ENCODE measurements at places on chromosomes 5 and 9.

DNA sequence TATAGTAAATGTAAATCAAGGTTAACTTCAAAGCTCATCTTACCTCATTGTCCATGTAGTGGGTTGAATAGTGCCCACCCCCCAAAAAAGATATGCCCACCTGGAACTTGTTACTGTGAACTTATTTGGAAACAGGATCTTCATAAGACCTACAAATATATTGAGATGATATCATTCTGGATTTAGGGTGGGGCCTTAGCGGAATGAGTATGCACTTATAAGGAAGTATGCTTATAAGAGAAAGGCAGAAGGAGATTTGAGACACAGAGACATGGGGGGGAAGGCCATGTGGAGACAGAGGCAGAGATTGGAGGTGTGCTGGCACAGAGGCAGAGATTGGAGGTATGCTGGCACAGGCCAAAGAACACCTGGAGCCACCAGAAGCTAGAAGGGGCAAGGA lies 2.6 kb upstream of the PRRC1 start:
- no peak for DNase-seq

- no peak for DNase-seq
Observed at GRCh38 chr9:111068383-111068730, 30.1 kb upstream of the LPAR1 start.

DNA sequence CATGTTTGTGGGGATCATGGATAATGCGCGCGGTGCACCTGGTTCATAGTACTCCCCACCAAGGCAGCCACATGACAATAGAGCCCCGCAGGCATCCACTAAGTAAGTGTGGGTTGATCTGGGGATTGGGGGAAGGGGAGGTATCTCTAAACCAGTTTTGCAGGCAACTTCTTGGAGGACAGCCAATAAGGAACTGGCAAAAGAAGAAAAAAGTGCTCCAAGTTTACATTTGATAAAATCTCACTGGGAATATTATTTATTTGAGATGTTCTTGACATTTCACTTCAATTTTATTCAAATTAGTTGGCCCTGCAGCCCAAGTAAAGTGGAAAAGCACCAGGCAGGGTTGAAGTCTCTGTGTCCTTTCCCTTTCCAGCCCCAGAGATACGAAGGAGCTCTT lies 8.5 kb downstream of the FBP1 start:
- no peak for DNase-seq

DNA sequence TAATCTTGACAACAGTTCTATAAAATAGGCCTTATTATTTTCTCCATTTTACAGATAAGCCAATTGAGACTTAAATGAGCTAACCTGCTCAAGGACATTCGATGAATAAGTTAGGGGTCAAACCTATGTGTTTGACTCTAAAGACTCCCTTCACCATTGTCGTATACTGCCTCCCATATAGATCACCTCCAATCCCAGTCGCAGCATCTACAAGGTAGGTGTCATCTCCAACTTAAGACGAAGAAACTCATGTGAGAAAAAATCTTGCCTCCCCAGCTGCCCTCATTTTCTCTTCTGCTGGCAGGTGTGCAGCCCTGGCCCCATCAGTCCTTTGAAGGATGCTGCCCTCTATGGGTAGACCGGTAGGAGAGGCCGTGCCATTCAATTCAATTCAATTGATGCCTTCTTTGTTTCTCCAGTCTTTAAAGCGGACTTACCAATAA lies 75.2 kb upstream of the SMARCA2 start:
- DNase-seq = peak; percentile 30

GRCh38 chr9:114238472-114238871 lies 83.1 kb downstream of the COL27A1 start:
- peak; percentile 48 for DNase-seq

GRCh38 chr9:4837261-4838188 lies 44.8 kb downstream of the RCL1 start:
- peak; percentile 38 for DNase-seq

- no peak for DNase-seq
Observed at GRCh38 chr5:156386976-156387375, 60.0 kb downstream of the SGCD start.

- DNase-seq = no peak
Observed at GRCh38 chr9:32589083-32589723, 16.2 kb upstream of the NDUFB6 start.

DNA sequence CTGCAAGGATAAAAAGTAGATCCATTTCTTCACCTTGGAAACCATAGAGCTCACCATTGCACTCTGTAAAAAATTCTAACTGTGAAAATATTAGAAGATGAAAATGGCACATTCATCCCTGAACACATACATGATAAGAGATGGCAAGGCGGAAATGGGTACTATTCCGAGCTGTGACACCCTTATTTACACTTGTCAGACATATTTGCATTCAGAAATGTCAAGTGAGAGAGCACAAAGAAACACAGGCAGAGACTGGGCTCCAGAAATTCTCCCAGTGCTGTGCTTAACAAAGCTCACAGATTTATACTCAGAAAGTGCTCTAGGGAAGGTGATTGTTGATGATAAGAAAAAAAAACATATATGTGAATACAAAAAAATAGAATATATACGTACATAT lies 170.3 kb upstream of the PUM3 start:
- DNase-seq = no peak

- DNase-seq = no peak
Observed at GRCh38 chr9:13567833-13568232, 288.3 kb upstream of the MPDZ start.

GRCh38 chr9:105064248-105065097 lies 136.5 kb upstream of the ABCA1 start:
- DNase-seq = peak; percentile 95

DNA sequence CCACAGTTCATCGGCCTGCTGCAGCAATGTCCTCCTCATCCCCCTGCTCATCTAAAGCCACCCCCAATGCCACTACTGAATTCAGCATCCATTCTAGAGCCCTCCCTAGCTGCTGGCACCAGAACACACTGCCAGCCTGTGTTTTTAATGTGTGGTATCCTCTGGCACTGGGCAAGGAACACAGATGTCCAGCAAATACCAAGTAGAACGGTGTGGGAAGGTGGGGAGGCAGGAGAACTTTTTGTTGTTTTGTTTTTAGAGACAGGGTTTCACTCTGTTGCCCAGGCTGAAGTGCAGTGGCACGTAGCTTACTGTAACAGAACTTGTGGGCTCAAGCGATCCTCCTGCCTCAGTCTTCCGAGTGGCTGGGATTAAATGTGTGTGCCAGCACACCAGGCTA lies 4.7 kb downstream of the HDHD3 start:
- no peak for DNase-seq

GRCh38 chr5:8865686-8866374 lies 680.0 kb downstream of the SEMA5A start:
- no peak for DNase-seq

GRCh38 chr9:18014556-18014955 lies 435.7 kb downstream of the SH3GL2 start:
- DNase-seq = no peak

Measured in testis (tissue), 5 donors.